Esophagus squamous epithelium (tissue), 5 donors: ENCODE measurements at places on chromosomes 13 and 19.

GRCh38 chr13:100892981-100893380 is 218.4 kb upstream of the TMTC4 start:
- H3K4me3 ChIP-seq: no peak overlapping the region
- DNase-seq: no peak
- H3K27ac ChIP-seq: no peak overlapping the region
- no peaks in the 10 kb centered on the region for H3K27me3 ChIP-seq
- no peaks in the 10 kb centered on the region for H3K36me3 ChIP-seq
- H3K4me1 ChIP-seq: no peaks in the 10 kb centered on the region

GRCh38 chr13:106329941-106330340 is 205.5 kb downstream of the EFNB2 start:
- H3K4me3 ChIP-seq: no peak overlapping the region
- no peaks in the 10 kb centered on the region for H3K27me3 ChIP-seq
- H3K4me1 ChIP-seq: no peaks in the 10 kb centered on the region
- no peak overlapping the region for H3K27ac ChIP-seq

- no peak within 1 kb of the TSS for H3K4me3 ChIP-seq
- H3K4me1 ChIP-seq: no peaks in the 10 kb centered on the region
- no peak within 1 kb of the TSS for H3K27ac ChIP-seq
- no peak for DNase-seq
- H3K27me3 ChIP-seq: no peaks in the 10 kb centered on the region
- no peaks in the 10 kb centered on the region for H3K36me3 ChIP-seq
These were observed at the start of gene OR7D2 for GRCh38 chr19:9178901-9179300. OR7D2 (plus strand) TSS chr19:9178979; CDS start chr19:9185782, 6,803 bp downstream.

DNA sequence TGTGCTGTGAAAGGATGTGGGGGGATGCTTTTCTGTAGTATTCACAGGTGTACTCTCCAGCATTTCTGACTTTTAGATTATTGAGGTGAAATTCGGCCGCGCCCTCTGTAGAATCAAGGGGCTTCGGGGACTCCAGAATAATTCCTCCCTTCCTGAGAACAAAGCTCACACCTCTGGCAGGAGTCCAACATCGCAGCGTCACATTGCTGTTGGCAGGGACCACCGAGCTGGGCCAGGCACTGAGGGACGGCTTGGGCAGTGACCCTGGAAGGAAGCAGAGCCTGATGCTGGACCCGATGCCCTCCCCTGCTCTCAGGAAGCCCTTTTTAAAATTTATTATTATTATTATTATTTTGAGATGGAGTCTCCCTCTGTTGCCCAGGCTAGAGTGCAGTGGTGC is 6.3 kb downstream of the TARM1 start:
- no peaks in the 10 kb centered on the region for H3K36me3 ChIP-seq
- no peak overlapping the region for H3K4me3 ChIP-seq
- DNase-seq: no peak
